ENCODE measurements at places on chromosomes 3 and 15.
A peak's percentile ranks its signal among the peaks of the same experiment; 100 is the strongest.

DNA sequence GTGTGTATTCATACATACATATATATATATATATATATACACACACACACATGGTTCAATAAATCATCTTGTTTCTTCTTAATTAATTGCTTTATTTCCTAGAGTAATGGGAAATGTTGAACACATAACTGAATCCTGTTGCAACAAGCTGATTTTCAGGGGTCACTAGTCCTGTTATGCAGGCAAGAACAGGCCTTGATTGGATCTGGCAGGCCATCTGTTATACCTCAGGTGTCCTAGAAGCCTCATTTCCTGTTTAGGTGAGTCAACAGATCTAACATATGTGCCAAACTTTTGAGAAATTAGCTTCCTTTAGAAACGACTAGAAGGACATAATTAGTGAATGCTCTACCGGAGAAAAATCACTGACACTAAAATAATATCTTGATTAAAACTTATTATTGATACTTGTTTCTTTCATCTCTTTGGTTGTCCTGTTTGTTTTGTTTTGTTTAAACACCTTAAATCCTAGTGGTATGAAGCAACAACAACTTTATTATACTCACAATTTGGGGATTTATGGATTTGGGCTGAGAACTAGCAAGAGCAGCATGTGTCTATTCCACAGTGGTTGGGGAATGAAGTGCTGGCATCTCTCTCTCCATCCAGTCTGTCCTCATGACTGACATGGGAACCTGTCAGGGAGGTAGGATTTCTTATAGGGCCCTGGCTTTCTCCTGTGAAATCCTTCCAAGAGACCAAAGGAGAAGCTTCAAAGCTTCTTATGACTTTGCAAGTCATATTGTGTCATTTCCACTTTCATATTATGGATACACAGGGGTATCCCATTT is 552.6 kb downstream of the NSUN3 start:
- DNase-seq = no peak

- DNase-seq = no peak
These were observed 19.6 kb upstream of the CSPG4 start for GRCh38 chr15:75732177-75732808.

GRCh38 chr3:46930166-46930944 is 46.2 kb downstream of the CCDC12 start:
- no peak for DNase-seq

GRCh38 chr3:17982211-17982880 is 239.9 kb upstream of the TBC1D5 start:
- no peak for DNase-seq

DNA sequence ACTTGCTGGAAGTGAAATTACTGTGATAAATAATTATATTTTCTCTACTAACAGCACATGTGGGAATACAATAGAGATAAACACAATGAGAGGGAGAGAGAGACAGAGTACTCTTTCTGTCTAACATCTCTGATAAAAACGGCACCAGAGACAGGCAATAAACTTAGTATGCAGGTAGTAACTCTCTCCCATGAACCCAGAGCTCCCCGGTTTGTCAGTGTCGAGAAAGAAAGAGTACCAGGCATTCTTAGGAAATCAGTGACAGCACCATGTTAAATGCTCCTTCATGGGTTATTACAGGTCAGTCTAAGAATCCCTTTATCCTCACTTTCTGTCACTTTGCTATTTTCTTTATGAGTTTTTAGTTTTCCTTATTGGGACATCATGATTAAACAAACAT is 110.7 kb upstream of the EPHA3 start:
- no peak for DNase-seq

DNA sequence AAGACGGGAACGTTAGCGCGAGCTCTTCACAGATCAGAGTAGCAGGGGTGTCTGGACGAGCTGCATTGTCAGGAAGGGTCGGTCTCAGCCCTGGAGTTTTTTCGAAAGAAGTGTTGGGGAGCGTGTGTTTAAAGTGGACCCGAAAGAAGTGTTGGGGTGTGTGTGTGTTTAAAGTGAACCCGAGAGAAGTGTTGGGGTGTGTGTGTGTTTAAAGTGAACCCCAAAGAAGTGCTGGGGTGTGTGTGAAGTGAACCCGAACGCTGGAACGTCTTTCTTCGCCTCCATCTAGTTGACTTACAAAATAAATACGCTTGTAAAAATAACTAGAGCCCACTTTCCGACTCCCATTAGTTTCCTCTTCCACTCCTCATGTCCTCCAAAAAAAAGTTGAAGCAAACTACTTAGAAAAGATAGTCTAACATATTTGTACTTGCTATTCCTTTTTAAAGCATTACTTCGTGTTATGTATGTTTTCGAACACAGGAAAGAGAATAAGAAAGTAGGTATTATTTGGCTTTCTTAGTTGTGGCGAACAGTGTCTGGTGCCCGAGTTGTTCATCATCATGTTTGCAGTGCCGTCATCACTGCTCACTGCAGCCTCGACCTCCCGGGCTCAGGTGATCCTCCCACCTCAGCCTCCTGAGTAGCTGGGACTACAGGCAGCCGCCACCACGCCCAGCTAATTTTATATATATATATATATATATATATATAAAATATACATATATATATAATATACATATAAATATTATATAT is 1.0 kb downstream of the LRCH3 start:
- DNase-seq = no peak

DNA sequence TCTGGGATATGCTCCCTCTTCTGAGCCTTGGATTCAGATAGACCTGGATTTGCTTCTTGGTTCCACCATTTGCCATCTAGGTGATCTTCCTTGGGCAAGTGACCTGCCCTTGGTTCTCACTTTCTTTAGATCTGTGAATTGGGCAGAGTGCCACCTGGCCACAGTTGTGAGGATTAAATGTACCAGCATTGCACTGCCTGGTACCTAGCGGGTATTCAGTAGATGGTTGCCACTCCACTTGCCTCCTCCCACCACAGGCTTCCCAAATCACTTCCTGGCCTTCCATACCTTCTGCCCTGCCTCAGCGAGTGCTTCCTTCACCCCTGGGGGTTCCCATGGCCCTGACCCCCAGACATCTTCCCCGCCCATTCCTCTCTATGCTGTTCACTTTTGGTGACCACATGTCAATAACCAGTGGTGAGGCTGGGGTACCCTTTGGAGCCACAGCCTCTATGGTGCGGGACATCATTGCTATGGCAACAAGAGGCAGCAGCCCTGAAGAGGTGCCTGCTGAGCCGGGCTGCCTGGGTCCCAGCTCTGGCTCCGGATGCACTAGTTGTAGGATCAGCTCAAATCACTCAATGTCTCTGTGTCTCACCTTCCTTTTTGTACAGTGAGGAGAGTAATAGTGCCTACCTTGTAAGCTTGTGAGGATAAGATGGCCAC is 40.5 kb downstream of the CMTM7 start:
- DNase-seq = no peak

GRCh38 chr3:4979428-4980228 is at the start of gene BHLHE40:
Gene BHLHE40, plus strand, starts transcription at chr3:4979437. Its CDS starts 282 bp downstream, at chr3:4979719.
- peak; percentile 63 for DNase-seq

DNA sequence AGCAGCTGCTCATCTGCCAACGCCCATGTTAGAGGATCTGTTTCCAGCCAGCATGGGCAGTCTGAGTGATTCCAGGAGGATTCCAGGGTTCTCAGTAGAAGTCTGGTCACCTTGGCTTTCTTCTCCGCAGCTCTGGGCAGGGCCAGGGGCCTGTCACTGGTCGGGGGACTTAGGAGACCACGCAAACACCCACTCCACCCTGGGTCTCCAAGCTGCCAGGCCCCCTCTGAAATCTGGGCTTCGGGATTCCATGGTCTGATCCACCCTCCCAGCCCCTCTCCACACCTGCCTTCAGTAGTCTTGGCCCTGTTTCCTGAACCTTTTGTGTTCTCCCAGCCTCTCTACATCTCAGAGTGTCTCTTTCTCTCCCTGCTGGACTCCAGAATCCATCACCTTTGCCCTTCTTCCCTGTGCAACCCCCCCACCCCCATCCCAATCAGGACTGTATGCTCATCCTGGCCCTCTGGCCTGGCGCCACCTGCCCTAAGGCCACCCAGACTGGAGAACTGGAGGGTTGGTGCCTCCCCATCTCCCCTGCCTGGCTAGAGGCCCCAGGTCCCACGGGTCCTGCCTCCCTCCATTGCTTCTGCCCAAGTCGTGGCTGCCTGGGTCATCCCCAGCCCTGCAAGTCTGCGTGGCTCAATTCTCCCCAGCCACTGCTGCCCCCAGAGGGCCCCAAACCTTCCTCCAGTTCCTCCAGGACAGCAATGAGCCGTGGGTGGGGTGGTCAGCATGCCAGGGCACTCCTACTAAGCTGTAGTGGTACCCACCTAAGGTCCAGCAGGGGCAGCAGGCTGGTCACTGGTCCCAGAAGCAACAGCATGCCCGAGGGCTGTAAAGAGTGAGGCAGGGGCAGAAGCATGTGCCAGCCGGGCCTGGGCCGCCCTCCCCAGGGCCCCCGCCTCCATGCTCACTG is 102.8 kb downstream of the TBC1D2B start:
- no peak for DNase-seq

GRCh38 chr15:40002295-40002694 is 36.7 kb downstream of the SRP14 start:
- no peak for DNase-seq
